Activated CD8-positive, alpha-beta T cell treated with anti-CD3 and anti-CD28 coated beads for 36 hours (primary cell): ENCODE measurements at places on chromosomes 3 and 15.

- peak; percentile 37 for DNase-seq
These were observed 701 bp downstream of the OSBPL11 start for GRCh38 chr3:125594581-125595011.

GRCh38 chr3:160950542-160950941 is 154.6 kb downstream of the B3GALNT1 start:
- DNase-seq = no peak

GRCh38 chr15:98647026-98647773 is 1.1 kb upstream of the IGF1R start:
- peak; percentile 65 for DNase-seq

- no peak for DNase-seq
These were observed 35.3 kb downstream of the CEP152 start for GRCh38 chr15:48775546-48775945.

GRCh38 chr3:139574026-139574947 is 34.7 kb upstream of the RBP1 start:
- DNase-seq = no peak

DNA sequence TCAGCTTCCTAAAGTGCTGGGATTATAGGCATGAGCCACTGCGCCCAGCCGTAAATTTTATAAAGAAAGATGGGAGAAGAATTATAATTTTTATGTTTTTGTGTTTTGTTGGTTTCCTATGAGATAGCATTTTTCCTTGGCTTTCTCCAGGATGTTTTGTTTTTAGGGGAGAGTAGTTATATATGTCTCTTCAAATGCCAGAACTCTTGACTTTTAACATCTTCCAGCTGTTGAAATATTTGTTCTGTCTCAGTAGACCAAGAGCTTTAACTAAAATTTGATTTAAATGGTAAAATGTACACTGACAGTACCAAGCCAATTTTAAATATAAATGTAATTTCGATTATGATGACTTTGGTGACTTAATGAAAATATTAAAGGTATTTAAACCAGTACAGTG is 96.8 kb downstream of the DHX36 start:
- no peak for DNase-seq

DNA sequence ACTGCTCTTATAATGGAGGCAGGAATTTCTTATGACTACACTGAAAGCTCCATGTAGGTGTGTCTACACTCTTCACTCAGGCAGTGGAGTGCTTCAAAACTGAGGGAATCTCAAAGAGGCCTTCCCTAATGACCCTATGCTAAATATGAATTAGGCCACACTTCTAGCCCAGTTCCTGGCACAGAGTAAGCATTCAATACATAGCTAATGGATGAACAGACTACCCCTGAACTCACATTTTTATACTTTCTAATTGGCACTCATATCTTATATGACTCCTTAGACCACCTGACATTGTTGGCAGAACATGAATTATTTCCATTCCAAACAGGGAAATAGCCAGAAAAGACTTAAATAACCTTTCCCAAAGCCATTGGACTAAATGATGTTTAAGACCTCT is 3.4 kb downstream of the RARRES1 start:
- no peak for DNase-seq

GRCh38 chr3:23431764-23432163 is 228.6 kb downstream of the UBE2E2 start:
- no peak for DNase-seq

DNA sequence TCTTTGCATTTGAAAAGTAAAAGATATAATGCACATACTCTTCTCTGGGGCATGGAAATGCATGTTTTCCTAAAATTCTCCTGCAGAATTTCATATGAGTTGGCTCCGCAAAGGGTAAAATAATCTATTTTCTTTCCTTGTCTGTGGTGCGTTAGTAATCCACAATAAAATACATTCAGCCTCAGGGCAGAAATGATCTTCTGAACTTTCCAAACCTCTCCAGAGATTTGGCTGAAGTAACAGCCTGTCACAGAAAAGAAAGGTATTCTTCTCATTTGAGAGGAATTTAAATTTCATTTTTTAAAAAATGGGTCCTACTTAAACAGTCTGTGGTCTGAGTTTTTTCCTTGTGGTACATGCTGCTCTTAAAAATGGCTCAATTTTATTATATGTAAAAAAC is 182.7 kb upstream of the DCBLD2 start:
- no peak for DNase-seq

- no peak for DNase-seq
These were observed 293.8 kb downstream of the ROBO1 start for GRCh38 chr3:79473993-79474392.

DNA sequence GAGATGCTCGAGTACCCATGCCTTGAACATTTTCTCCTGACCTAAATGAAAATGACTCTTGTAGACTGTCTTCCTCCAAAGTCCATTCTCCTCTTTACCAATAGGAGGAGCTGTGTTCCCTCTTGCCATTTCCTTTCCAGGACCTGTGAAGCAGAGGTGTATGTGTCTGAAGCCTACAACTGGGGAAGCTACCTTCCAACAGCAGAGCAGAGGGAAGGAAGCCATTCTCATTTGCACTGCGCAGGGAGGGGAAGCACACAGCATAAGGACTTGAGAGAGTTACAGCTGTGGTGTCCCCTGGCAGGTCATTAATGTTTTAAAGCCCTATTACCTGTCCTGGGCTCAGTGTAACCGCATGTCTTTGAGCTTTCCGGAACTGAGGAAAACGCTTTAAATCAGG is 38.7 kb downstream of the HSPBAP1 start:
- peak; percentile 11 for DNase-seq

DNA sequence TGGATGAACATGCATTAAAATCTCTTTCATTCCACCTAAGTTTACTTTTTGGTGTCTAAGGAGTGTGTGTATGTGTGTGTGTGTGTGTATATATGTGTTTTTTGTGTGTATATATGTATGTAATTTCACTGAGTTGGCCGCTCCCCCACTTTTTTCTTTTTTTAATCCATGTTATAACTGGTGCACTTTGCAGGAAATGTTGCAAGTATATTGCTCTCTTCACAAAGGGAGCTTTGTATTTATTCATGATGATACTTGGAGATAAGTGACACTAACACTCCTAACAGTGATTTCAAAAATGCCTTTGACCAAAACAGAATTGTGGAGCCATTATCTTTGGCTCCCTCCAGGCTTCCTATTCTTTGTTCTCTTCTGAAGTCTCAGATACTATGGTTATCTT is 95.8 kb downstream of the FNDC3B start:
- no peak for DNase-seq

- DNase-seq = no peak
These were observed 47.6 kb downstream of the ARIH1 start for GRCh38 chr15:72521682-72522081.

DNA sequence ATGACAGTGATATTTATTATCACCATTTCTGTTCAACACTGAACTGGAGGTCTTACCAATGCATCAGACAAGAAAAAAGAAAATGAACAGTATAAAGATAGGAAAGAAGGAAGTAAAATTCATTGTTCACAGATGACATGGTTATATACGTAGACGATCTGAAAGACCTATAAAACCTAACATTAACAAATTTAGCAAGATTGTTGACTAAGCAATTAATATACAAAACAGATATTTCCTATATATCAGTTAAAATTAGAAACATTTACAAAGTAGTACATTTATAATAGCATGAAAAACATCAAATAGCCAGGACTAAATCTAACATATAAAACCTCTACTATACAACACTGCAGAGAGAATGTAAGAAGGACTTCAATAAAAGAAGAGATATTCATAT is 92.8 kb upstream of the MELTF start:
- DNase-seq = no peak

DNA sequence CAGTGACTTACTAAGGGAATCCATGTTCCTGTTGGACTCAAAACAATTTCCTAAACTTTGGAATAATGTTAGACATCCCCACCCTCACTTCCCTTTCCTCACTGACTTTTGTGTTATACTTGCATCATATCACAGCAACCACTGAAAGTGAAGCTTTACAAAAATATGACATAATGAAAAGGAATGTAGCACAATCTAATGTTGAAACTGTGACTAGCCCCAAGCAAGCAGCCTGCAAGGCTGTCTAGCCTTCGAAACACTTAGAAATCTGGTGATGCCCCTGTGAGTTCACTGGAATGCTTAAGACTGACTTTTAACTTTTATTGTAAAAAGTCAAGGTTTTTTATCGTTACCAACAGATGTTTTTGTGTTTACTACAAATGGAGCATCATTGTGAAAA is 203.7 kb upstream of the ZNF385D start:
- DNase-seq = no peak

GRCh38 chr3:158936530-158937113 is 134.8 kb downstream of the MFSD1 start:
- no peak for DNase-seq

GRCh38 chr3:72727172-72727571 is 121.1 kb downstream of the SHQ1 start:
- no peak for DNase-seq

DNA sequence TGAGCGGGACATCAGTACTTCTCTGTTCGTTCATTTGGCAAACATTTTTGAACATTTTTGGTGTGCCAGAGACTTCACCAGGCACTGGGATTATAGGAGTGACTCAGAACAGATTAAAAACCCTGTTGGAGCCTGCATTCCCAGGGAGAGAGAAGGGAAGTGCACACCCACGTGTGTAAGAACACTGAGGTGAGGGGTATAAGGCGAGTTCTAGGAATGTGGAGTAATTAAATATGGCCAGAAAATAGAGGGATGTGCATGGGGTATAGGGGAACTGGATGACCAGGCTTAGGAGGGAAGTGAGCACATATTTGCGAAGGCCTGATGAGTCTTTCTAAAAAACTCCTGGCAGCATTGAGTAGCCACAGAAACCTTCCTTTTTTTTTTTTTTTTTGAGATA is 401.2 kb upstream of the C2CD4B start:
- DNase-seq = no peak

GRCh38 chr3:45075821-45076625 is 49.9 kb downstream of the CLEC3B start:
- DNase-seq = no peak

- no peak for DNase-seq
These were observed 42.7 kb upstream of the GAP43 start for GRCh38 chr3:115580566-115580965.

GRCh38 chr3:14849638-14850230 is 31.0 kb downstream of the FGD5 start:
- DNase-seq = no peak

DNA sequence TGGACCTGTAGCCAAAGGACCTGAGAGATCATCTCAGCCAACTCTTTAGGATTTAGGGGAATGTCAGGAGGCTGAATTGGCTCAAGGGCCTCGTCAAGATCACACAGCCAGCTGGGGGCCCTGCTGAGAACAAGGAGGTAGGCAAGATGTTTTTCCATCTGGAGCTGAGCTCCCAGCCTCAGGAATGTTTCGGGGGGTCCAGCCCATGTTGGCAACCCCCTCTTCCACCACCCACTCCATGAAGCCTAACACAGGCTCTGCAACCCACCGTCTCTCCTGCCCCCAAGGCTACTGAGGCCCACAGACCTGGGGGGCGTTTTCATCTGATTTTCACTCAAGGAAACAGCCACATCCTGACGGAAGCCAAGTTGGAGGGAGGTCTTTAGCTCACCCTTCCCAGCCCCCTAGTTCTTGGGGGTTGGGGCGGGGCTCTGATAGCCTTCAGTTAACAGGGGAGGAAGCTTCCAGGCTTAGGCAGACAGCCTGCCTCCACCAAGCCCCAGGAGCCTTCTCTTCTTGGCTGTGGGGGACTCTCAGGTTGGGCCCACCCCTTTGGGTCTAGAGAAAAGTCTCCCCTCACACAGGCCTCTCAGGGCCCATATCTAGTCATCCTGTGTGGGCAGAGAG is 48.8 kb downstream of the EPHB3 start:
- no peak for DNase-seq

- DNase-seq = peak; percentile 63
These were observed 99.6 kb downstream of the FNDC3B start for GRCh38 chr3:172138792-172139507.

GRCh38 chr3:107325446-107325845 is 51.8 kb upstream of the CCDC54 start:
- DNase-seq = no peak

GRCh38 chr3:70090322-70090913 is 90.9 kb downstream of the SAMMSON start:
- no peak for DNase-seq

DNA sequence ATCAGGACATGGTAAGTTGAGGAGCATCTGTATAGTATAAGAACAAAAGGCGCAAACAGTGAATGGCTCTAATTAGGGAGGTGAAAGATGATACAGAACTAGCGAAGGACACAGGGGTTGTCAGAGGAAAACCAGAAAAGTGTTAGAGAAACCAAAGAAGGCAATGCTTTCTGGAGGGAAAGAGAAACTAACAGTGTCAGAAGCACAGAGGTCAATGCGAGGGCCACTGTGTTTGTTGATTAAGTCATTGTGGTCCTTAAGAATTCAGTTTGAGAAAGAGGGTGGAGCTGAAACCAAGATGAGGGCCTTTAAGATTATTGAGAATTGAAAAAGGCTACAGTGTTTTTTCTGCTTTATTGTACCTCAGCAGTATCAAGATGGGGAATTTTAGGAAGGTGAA is 28.8 kb downstream of the ATG7 start:
- DNase-seq = peak; percentile 43

- DNase-seq = no peak
These were observed 65.4 kb upstream of the HERC1 start for GRCh38 chr15:63899193-63899592.

DNA sequence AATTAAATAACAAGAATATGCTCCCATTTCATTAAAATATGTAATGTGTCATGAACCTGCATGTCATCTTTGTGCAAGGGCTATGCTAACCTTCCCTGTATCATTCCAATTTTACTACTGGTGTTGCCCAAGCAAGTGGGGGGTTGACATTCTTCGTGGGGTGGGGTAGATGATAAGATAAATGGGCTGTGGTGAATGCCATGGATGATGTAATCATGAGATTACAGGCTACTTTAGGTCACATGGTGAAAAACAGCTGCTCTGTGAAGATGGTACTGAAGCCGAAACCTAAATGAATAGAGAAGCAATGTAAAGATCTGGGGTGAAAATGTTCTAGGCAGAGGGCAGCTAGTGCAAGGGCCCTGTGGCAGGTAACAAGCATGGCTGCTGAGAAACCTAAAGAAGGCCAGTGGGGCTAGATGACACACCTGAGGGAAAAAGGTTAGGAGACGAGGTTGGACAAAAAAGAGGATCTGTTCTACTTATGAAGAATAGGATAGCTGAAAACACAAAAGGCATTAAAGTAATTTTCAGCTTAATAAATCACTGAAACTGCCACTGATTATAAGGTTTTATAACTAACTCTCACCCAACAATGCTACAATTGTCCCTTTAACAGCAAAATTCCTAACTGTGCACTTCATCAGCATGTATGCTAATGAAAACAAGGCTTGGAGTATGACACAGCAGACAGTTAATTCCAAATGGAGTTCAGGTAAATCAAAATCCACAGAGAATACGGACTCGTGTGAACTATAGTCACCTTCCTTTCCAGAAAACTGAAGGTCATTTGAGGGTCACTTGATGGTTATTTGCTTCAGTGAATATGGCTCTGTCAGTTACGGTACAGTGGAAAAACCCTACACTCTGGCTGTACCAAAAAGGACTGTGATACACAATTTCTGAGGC is 35.0 kb downstream of the MTMR10 start:
- no peak for DNase-seq
